ENCODE measurements at places on chromosomes 5 and 9.

GRCh38 chr9:6630502-6631206 is 14.9 kb downstream of the GLDC start:
- no peak for DNase-seq

- no peak for DNase-seq
These were observed 22.7 kb upstream of the RXRA start for GRCh38 chr9:134303601-134304000.

- peak; percentile 69 for DNase-seq
These were observed 46.7 kb downstream of the MYO10 start for GRCh38 chr5:16889203-16889971.

DNA sequence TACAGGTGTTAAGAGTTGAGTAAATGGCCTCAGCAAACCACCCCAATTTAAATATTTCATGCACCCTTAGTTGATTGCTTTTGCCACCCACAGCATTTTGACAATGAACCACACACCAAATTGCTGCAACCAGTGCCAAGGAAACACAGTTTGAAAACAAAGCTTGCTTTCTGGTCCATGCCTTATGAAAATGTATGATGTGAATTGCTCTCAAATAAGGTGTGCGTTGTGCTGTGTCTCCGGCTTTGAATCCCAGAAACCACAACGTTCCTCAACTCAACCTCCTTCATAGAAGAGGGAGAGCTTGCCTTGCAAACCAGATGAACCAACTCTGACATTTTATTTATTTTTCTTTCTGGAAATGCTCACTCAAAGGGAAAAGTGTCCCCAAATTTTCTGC is 762.7 kb downstream of the TLE1 start:
- no peak for DNase-seq

DNA sequence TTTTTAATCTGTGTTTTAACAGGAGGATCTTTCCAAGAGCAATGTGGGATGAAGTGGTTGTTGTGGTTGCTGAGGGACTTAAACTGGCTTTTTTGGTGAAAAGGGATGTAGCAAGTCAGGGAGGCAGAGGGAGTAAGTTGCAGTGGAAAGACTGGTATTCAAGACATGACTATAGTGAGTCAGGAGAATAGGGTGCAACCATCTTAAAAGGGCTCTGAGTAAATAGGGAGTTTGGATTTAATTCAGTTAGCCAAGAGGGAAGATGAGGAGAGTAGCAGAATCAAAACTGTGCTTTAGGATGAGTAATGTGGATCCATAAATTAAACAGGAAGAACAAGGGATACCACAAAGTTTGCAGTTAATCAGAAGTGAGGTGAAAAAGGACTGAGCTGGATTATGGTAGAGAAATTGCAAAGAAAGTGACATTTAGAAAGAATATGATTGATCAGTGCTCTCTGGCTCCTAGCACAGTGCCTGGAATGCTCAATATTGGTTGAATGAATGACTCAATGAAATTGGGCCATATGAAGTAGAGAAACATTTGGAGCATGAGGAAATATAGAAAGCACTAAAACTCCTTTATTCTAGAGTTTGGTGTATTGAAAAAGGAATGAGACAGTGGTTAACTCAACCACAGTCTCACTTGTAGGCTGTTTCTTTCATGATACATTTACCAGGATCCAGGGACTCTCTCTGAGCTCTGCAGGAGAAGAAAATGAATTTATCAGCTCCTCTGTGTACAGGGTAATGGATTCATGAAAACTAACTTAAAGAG is 5.1 kb downstream of the POLR3G start:
- DNase-seq: no peak

DNA sequence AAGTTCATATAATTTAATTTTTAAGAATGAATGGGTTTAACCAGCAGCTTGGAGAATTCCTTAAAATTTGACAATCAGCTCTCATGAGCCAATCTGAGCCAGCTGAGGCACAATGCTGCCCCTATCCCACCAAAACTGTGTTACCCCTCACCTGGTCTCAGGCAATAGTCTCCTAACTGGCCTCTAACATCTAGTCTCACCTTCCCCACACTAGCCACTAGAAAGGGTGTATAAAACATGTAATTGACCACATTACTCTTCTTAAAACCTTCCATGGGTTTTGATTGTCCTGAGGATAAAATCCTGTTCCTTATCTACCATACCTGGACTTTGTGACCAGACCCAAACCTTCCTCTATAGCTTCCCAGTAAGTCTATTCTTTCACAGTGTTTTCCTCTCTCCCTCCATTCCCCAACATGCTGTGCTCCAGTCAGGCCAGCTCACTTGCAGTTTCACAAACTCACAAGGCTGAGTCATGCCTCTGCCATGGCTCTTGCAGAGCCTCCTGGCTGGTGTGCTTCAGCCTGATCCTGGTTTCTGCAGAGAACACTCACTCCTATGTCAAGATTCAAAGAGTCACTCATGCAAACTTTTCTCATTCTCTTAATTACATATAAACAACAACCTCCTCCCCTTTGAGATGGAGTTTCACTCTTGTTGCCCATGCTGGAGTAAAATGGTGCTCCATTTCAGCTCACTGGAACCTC is 16.0 kb upstream of the ZCCHC7 start:
- DNase-seq: peak; percentile 55

DNA sequence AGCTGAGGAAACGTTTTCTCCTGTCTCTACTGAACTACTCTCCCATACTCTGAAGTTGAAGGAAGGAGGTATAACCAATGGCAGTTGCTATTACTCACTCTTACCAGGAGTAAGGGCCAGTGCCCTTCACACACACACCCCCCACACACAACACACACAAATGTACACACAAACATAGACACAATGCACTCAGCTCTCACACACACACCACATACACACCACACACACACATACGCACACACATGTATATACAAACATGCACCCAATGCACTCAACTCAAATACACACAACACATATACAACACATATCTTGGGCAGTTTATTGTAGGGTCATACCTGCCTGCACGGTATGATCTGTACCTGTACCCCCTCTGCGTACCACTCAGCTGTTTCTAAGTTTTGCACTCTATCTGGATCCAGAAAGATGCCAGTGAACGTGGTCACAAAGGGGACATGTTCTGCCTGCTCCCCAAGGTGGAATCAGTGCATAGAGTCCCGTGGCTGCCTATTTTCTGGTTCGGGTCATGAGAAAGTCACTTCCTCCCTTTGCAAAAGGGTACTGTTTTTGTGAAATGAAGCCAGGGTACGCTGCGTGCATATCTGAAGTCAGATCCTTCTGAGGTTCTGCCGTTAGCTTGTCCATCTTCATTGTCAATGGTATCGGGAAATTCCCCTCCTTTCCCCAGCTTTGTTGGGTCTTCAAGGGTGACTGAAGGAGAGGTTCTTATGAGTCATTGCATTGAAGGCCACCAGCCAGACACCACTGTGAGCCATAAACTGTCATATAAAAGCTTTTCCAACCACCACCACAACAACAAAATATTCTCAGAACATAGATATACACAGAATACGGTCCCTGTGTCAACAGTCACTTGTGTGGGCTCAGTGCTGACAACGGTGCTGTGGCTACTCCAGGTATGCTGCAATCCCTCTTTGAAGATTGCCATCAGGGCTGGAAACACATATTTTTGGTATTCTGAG is 131.9 kb downstream of the UGCG start:
- DNase-seq: no peak

GRCh38 chr5:4054092-4054491 is 458.5 kb downstream of the IRX1 start:
- no peak for DNase-seq

DNA sequence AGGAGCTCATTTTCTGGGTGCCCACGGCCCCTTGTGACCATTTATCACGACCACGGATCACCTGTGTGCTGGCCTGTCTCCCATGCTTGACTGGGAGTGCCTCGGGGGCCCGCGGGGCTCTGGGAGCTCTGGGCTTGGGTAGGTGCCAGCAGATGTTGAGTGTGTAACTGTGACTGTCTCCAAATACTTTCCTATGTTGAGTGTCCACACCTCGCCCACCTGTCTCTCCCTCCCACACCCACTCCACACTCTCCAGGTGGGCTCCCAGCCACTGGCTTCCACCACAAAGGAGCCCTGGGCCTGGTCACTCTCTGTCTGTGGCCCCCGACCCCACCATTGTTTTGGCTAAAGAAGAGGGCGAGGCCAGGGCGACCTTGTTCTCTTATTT is 196.4 kb downstream of the CDK5RAP2 start:
- DNase-seq: no peak

DNA sequence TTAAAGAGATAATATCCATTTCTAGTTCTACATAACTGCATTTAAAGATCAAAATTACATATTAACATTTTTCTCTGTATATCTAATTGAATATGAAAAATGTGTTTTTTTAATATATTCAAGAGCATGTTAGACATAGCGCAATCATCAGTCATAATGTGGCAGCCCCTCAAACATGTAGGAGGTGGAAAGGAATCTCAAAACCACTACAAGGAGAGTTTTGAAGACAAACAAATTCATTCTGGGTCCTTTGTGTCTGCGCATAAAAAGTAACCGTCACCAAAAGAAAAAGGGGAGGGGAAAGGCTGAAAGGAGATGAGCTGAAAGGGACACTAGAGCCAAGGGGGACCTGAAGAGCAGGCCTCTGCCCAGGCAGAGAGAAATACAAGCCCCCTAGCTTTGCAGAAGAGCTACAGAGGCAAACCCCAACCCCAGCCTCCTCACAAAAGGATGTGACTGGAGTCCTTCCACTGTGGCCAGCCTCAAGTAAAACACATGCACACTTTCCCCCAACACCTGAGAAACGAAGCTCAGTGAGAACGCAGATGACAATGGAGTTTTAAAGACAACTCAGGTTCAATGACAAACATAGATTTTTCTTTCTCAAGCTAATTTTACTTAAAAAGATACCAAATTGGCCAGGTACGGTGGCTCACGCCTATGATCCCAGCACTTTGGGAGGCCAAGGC is 62.0 kb downstream of the MAPKAP1 start:
- no peak for DNase-seq

- DNase-seq: no peak
These were observed 11.5 kb upstream of the FBXO38 start for GRCh38 chr5:148372166-148372725.

GRCh38 chr9:90974016-90974415 is 172.4 kb downstream of the SYK start:
- no peak for DNase-seq

DNA sequence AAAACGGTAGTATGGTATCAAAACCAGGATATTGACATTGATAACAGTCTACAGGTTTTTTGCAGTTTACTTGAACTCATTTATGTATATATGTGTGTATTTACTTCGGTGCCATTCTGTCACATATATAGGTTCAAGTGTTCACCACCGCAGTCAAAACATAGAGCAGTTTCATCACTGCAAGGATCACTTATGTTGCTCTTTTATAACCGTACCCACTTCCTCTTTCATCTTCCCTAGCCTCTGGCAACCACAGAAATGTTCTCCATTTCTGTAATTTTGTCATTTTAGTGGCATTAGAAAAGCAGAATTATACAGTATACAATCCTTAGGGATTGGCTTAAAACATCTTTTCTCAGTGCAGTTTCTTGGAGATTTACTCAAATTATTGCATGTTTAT is 90.3 kb downstream of the SH3GL2 start:
- DNase-seq: no peak

GRCh38 chr5:127854520-127854919 is 151.3 kb downstream of the CCDC192 start:
- DNase-seq: no peak

DNA sequence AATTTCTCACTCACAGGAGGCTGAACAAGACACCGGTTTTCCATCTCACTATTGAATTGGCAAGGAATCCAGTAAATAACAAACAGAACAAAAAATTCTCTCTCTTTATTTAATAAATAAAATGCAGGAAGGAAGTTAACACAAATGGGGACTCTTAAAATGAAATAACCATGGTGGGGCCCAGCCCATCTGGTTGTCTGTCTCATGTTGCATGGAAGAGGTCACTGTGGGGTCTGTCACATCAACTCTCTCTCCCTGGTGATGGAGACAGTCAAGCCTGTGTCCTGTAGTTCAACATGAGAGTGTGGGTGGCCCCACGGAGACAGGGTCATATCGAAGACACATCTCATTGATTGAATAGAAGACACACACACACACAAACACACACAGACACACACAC is 297.7 kb downstream of the IRX2 start:
- no peak for DNase-seq

GRCh38 chr9:89953824-89954615 is 349.2 kb downstream of the GADD45G start:
- DNase-seq: no peak

DNA sequence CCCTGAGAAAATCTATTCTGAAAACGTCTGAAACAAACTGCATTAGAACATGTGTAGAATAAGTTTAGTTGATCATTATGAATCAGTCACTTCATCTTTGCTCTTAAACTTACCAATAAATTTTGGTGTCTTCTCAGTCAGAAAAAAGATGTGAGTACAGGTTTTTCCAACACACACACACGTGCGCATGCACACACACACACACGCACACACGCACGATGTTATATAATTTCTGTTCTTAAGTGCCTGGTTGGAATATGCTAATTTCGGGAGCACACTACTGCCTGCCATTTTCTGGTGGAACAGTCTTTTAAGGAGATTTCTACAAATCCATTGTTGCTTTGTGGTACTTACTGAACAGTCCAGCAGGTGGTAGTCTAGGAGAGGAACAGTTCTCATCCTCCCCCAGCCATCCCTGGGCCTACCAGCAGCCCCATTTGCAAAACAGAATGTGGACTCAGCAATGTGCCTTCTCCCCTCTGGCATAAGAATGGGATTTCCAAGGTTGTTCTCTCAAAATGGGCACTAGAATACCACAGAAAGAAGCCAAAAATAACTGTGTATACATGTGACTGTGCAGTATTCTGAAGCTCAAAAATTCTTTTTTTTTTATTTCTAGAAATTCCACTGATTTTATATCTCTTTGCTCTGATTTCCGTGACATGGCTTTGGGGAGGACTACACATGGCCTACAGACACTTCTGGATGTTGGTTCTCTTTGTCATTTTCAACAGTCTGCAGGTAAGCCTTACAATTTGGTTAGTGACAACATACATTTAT is 281.3 kb downstream of the ARRDC3 start:
- DNase-seq: peak; percentile 64

GRCh38 chr9:5819174-5819573 is 13.7 kb downstream of the ERMP1 start:
- DNase-seq: no peak

DNA sequence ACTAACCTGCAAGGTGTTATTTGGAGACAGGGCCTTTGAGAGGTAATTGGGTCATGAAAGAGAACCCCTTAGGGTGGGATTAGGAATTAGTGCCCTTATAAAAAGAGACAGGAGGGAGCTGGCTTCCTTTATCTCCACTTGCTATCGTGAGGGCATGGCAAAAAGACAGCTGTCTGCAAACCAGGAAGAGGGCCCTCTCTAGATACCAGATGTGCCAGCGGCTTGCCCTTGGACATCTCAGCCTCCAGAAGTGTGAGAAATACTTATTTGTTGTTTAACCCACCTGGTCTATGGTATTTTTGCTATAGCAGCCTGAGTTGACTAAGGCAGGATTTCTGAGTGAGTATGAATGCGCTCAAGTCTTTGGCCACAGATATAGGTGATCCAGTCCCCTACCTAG is 978 bp upstream of the RGS14 start:
- DNase-seq: no peak

GRCh38 chr9:77848404-77848803 is 183.2 kb downstream of the GNAQ start:
- no peak for DNase-seq
